ENCODE measurements at places on chromosomes 2 and 18. TPM values are rescaled to one million over a fixed set of nuclear protein-coding genes. Genes with fewer than 3 reads are reported as not detected.

MALL gene
- not detected for total RNA-seq

SAG gene
- not detected for total RNA-seq

CRYBA2 gene
- total RNA-seq, result not detected

BBS5 gene
- total RNA-seq, result 0.20 TPM

PPP1R1C gene
- not detected for total RNA-seq

CDK15 gene
- total RNA-seq, result not detected

TMEM185B gene
- total RNA-seq, result 24.4 TPM

TMEM163 gene
- 0.51 TPM for total RNA-seq

COL6A3 gene
- total RNA-seq, result not detected

HTR2B gene
- total RNA-seq, result not detected

ANKRD62 gene
- total RNA-seq, result 7.3 TPM

VWC2L gene
- not detected for total RNA-seq

CYP27A1 gene
- 0.23 TPM for total RNA-seq

IRS1 gene
- 23.5 TPM for total RNA-seq

GALNT13 gene
- not detected for total RNA-seq

ALPP gene
- not detected for total RNA-seq

IL37 gene
- not detected for total RNA-seq

PTPN4 gene
- 45.3 TPM for total RNA-seq

LCT gene
- 0.09 TPM for total RNA-seq

EN1 gene
- not detected for total RNA-seq

TCF23 gene
- total RNA-seq, result not detected

SMYD5 gene
- 33.2 TPM for total RNA-seq

DES gene
- total RNA-seq, result not detected

THSD7B gene
- 1.7 TPM for total RNA-seq

KANSL1L gene
- 22.0 TPM for total RNA-seq

CELF4 gene
- total RNA-seq, result not detected

PLGLB1 gene
- total RNA-seq, result 3.6 TPM

RBM43 gene
- 0.91 TPM for total RNA-seq

PLEK gene
- 88.7 TPM for total RNA-seq

KIF1A gene
- not detected for total RNA-seq

SERPINB7 gene
- not detected for total RNA-seq

BOLL gene
- total RNA-seq, result not detected

RAX gene
- total RNA-seq, result not detected

FBXO15 gene
- total RNA-seq, result 1.2 TPM

INPP5D gene
- total RNA-seq, result 109 TPM

CD8B2 gene
- total RNA-seq, result not detected

SLC9A2 gene
- total RNA-seq, result not detected

XRCC5 gene
- 294 TPM for total RNA-seq

DLGAP1 gene
- not detected for total RNA-seq
